Upper lobe of left lung (tissue), 6 donors: ENCODE measurements at places on chromosomes 7 and 10. TPM values are rescaled to one million over a fixed set of nuclear protein-coding genes. Genes with fewer than 3 reads are reported as not detected.

DNA sequence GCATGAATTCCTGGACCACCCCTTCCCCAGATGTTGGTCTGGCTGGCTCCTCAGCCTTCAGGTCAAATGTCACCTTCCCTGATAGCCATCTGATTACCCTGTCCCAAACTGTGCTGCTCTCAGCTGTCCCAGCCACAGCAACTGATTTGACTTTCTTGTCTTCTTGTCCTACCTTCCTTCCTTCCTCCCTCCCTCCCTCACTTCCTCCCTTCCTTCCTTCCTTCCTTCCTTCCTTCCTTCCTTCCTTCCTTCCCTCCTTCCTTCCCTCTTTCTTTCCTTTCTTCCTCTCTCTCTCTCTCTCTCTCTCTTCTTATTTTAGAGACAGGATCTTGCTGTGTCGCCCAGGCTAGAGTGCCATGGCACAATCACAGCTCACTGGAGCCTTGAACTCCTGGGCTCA, 242.5 kb downstream of the RPS24 start:
- no peaks in the 10 kb centered on the region for H3K4me1 ChIP-seq
- no peak overlapping the region for H3K27ac ChIP-seq
- no peaks in the 10 kb centered on the region for H3K36me3 ChIP-seq
- no peak for DNase-seq
- no peak overlapping the region for H3K4me3 ChIP-seq

DNA sequence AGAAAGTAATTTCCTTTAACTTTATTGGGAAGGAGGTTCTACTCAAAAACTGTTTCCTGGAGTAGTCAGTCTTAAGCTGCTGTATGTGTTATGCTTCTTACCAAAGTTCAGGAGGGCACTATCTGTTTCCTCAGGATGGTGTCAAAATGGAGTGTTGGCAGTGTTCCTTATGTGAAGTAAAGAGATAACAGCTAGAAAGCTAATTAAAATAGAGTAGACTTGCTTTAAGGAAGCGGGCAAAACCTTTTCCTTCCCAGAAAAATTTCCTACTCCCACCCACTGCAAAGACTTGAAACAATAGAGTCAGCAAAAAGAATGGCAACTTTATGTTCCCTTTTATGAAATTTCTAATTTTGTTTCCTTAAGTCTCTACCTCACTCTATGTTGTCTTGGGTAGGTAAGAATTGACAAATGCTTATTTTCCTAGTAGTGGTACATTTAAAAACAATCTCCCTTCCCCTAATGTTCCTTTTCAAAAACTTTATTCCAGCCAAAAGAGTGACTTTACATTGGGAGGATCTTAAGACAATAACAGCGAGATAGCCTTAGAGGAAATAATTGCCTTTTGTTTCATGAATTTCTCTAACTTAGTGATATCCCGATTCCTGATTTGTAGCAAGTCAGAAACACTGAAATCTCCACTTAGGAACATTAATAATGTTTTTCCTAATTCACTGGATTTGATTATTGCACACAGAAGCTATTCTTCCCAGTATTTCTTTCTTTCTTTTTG, 26.5 kb upstream of the ENTPD1 start:
- DNase-seq, result no peak
- H3K36me3 ChIP-seq, result no peaks in the 10 kb centered on the region
- no peaks in the 10 kb centered on the region for H3K27me3 ChIP-seq
- peak overlapping the region; percentile 11 for H3K27ac ChIP-seq

DNA sequence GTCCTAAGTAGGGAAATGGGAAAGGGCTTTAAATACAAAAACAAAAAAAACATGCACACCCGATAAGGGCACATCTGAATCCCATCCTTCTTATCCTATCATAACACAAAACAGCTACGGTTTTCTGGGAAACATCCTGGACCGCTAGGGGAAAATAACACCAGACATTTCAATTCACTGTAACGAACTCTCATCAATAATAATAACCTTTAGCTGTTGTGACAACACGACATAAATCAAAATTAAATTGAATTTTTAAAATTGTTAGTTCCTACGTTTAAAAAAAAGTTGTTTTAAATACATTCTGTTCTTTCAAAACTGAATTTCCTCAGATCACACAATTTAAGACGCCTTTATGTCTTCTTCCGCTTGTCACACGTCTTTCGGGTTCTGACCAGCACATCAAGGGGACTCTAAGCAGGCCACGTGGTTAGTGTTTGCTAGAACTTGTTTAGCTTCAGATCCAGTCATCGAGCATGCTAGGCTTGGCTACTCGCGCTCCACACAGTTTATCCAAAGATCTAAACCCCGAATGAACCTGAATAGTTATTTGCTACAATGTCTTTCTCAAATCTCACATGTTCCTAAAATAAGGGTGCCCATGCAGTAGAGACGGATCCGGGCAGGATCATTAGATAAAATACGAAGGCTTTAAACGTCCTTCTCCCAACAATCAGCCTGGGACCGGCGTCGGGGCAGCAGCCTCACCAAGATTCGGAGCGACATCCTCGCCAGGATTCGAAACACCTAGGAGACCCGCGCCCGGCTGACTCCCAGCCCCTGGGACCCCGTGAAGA, 839 bp downstream of the IKZF5 start:
- H3K4me1 ChIP-seq, result peaks cover 27% of the 10 kb centered on the region
- peak overlapping the region; percentile 97 for H3K4me3 ChIP-seq
- H3K27ac ChIP-seq, result peak overlapping the region; percentile 94

- no peak overlapping the region for H3K27ac ChIP-seq
- no peak overlapping the region for H3K4me3 ChIP-seq
- no peaks in the 10 kb centered on the region for H3K27me3 ChIP-seq
- no peaks in the 10 kb centered on the region for H3K36me3 ChIP-seq
- H3K4me1 ChIP-seq, result no peaks in the 10 kb centered on the region
These were observed 35.6 kb downstream of the CDH23 start for GRCh38 chr10:71432101-71432905.

GRCh38 chr7:117793521-117793920, 79.7 kb downstream of the CTTNBP2 start:
- DNase-seq, result no peak
- H3K27ac ChIP-seq, result no peak overlapping the region
- H3K4me1 ChIP-seq, result no peaks in the 10 kb centered on the region
- H3K27me3 ChIP-seq, result no peaks in the 10 kb centered on the region

GRCh38 chr10:49505076-49505475, 33.8 kb downstream of the ERCC6 start:
- H3K36me3 ChIP-seq, result no peaks in the 10 kb centered on the region
- no peak overlapping the region for H3K4me3 ChIP-seq
- no peak overlapping the region for H3K27ac ChIP-seq
- no peaks in the 10 kb centered on the region for H3K27me3 ChIP-seq
- no peaks in the 10 kb centered on the region for H3K4me1 ChIP-seq

DNA sequence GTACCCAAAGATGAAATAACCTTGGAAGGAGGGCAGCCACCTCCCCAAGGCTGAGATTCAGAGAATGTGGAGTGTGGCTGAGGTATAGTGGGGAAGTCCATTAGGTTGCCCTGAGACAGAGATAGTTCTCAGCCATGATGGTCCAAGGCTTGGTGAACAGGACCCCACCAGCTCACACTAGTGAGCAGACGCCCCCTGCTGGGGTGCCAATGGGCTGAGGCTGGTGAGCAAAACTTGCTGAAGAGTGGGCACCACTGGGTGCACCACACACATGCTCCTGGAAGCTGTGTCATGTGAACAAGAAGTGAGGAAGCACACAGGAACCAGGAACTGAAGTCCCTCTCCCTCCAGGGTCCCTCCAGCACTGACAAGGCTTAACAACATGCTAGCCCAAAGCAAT, 8.9 kb downstream of the FBXL13 start:
- H3K36me3 ChIP-seq, result no peaks in the 10 kb centered on the region
- DNase-seq, result no peak
- no peak overlapping the region for H3K27ac ChIP-seq
- H3K4me3 ChIP-seq, result no peak overlapping the region
- H3K27me3 ChIP-seq, result no peaks in the 10 kb centered on the region

GRCh38 chr7:129147731-129148130, 3.2 kb downstream of the TSPAN33 start:
- H3K27me3 ChIP-seq, result no peaks in the 10 kb centered on the region
- no peak for DNase-seq
- H3K36me3 ChIP-seq, result no peaks in the 10 kb centered on the region
- H3K4me1 ChIP-seq, result peaks cover 24% of the 10 kb centered on the region
- H3K27ac ChIP-seq, result no peak overlapping the region
- H3K4me3 ChIP-seq, result no peak overlapping the region

DNA sequence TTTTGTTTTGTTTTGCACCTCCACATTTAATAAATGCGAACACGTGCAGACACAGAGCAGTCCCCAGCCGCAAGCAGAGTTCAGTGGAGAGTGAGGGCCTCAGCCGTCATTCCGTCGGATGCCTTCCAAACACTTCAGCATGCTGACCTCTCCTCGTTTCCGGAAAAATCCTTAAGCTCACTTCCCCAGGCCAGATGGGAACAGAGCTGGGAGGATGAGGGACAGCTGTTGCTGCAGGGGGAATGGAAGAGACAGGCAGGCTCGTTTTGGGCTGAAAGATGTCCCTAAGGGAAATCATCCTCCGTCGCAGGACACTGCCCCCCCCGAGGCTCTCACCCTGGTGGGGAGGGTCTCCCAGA, 17.2 kb upstream of the FGFR2 start:
- H3K4me1 ChIP-seq, result no peaks in the 10 kb centered on the region
- no peaks in the 10 kb centered on the region for H3K27me3 ChIP-seq
- no peaks in the 10 kb centered on the region for H3K36me3 ChIP-seq
- no peak for DNase-seq

DNA sequence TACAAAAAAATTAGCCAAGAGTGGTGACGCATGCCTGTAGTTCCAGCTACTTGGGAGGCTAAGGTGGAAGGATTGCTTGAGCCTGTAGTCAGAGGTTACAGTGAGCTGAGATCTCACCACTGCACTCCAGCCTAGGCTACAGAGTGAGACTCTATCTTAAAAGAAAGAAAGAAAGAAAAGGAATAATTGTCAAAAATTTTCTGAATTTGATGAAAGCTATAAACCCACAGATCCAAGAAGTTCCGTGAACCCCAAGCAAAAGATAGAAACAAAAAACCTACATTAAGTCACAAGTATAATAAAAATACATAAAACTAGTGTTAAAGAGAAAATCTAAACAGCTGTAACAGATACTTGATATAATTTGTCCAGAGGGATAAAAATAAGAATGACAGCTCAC, 60.1 kb upstream of the KMT2C start:
- H3K4me3 ChIP-seq, result no peak overlapping the region
- no peaks in the 10 kb centered on the region for H3K4me1 ChIP-seq
- no peaks in the 10 kb centered on the region for H3K27me3 ChIP-seq
- no peak overlapping the region for H3K27ac ChIP-seq
- no peaks in the 10 kb centered on the region for H3K36me3 ChIP-seq
- DNase-seq, result no peak

GRCh38 chr7:98627413-98627790, 10.3 kb downstream of the NPTX2 start:
- H3K4me3 ChIP-seq, result no peak overlapping the region
- no peaks in the 10 kb centered on the region for H3K36me3 ChIP-seq
- H3K4me1 ChIP-seq, result no peaks in the 10 kb centered on the region
- DNase-seq, result no peak

DNA sequence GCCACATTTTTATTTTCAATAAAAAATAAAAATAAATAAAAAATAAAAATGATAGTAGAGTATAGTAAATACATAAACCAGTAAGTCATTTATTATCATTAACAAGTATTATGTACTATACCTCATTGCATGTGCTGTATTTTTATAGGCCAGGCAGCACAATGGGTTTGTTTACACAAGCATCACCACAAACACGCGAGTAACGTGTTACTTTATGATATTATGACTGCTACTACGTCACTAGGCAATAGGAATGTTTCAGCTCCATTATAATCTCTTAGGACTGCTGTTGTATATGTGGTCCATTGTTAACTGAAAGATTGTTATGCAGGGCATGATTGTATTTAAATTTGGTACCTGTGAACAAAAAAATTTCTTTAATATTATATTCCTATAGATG, 20.8 kb upstream of the SDHAF3 start:
- DNase-seq, result no peak

- DNase-seq, result peak; percentile 65
- peaks cover 18% of the 10 kb centered on the region for H3K4me1 ChIP-seq
- no peaks in the 10 kb centered on the region for H3K36me3 ChIP-seq
- no peak overlapping the region for H3K27ac ChIP-seq
These were observed 3.7 kb downstream of the CFAP46 start for GRCh38 chr10:132938472-132939339.

- H3K4me3 ChIP-seq, result no peak overlapping the region
- H3K27ac ChIP-seq, result peak overlapping the region; percentile 74
- no peaks in the 10 kb centered on the region for H3K27me3 ChIP-seq
- peaks cover 28% of the 10 kb centered on the region for H3K4me1 ChIP-seq
These were observed 21.0 kb downstream of the ZCCHC24 start for GRCh38 chr10:79424221-79425073.

GRCh38 chr10:83585686-83586085, 553.6 kb upstream of the GHITM start:
- no peaks in the 10 kb centered on the region for H3K27me3 ChIP-seq
- no peak for DNase-seq
- no peaks in the 10 kb centered on the region for H3K36me3 ChIP-seq
- H3K4me1 ChIP-seq, result no peaks in the 10 kb centered on the region
- H3K4me3 ChIP-seq, result no peak overlapping the region

GRCh38 chr10:100968062-100968736, 1.1 kb upstream of the SEMA4G start:
- DNase-seq, result no peak
- H3K4me1 ChIP-seq, result peaks cover 20% of the 10 kb centered on the region
- peaks cover 2% of the 10 kb centered on the region for H3K36me3 ChIP-seq
- no peak overlapping the region for H3K4me3 ChIP-seq
- no peaks in the 10 kb centered on the region for H3K27me3 ChIP-seq
- H3K27ac ChIP-seq, result no peak overlapping the region

DNA sequence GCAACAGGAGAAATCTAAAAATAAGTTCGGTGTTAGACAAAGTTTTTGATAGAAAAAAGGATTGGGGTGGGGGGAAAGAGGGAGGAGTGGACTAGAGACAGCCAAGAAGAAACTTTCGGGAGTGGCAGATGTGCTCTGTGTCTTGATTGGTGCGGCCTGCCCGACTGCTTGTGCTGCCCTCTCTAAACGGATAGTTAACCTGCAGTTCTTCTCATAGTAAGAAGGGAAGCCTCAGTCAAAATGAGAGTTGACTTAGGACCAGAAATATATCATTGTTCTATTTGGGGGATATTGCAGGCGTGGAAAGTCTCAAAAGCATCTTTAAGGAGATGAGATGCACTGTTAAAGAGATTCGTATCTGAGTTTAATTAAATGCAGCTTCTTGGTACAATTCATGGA, 39.3 kb downstream of the UBE3C start:
- peaks cover 69% of the 10 kb centered on the region for H3K36me3 ChIP-seq
- DNase-seq, result no peak
- H3K27ac ChIP-seq, result no peak overlapping the region
- no peaks in the 10 kb centered on the region for H3K4me1 ChIP-seq

HOXA9 gene
- not detected for total RNA-seq

HYAL4 gene
- total RNA-seq, result not detected

WBP1L gene
- total RNA-seq, result 50.5 TPM

SPDYE5 gene
- not detected for total RNA-seq

AGR3 gene
- total RNA-seq, result 10.5 TPM

SPDYE2 gene
- total RNA-seq, result not detected

PRKG1 gene
- total RNA-seq, result 43.0 TPM
